ENCODE measurements at places on chromosomes 2 and 18.

GRCh38 chr2:48508461-48509124 lies 21.4 kb upstream of the STON1 start:
- DNase-seq: no peak

DNA sequence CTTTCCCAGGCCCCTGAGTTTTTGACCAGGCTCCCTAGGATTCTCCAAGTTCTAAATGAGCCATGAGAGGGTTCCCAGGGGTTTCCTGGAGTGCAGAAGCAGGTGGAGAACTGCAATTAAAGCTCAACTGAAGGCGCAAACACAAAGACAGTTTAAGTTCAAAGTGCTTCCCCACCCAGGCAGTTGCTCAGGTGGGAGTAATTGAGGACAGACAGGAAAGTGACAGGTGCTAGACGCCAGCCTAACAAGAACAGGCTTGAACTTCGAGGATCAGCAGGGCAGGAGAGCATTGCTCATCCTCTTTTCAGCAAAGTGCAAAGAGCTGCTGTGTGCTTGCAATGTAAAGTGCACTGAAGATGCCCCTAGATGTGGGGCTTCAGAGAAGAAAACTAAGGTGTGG lies 77.2 kb upstream of the ST8SIA3 start:
- no peak for DNase-seq

- no peak for DNase-seq
Measured at GRCh38 chr2:30155202-30155601, 8.4 kb downstream of the YPEL5 start.

DNA sequence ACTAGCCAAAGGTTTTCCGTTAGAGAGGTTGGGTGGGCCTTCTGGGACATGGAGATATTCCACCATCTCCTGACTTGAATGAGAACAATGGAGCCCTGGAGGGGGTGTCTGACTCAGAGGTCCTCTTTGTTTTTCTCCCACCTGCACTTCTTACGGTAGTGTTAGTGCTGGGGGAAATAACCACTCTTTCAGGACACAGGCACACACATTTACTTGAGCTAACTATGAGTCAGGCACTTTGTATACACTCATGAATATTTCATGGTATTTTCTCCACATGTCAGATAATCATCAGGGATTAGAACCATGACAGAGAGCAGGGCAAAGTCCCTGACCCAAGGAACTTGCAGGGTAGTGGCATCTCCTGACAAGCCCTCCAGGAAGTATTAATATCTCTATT lies 439.1 kb downstream of the TSN start:
- no peak for DNase-seq

- no peak for DNase-seq
Measured at GRCh38 chr2:16729335-16729734, 63.7 kb upstream of the CYRIA start.

DNA sequence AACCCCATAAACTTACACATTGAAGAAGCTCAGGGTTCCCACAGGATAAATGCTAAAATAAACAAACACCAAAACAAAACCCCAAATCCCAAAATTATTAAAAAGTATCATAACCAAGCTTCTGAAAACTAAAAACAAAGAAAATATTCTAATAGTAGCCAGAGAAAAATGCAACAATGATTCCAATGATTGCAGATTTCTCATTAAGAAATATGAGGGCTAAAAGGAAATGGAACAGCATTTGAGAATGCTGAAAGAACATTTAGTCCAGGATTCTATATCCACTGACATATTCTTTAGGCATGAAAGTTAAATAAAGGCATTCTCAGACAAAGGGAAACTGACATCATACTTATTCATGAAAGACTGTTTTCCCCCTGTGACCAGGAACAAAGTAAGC lies 212.4 kb downstream of the SLC4A10 start:
- DNase-seq: no peak

GRCh38 chr2:173926875-173927274 lies 38.3 kb downstream of the SP3 start:
- DNase-seq: no peak

Data from hypothalamus (tissue), 51 donors.